Bronchial epithelial cell (primary cell): ENCODE measurements at places on chromosomes 1 and 21. TPM values are rescaled to one million over a fixed set of nuclear protein-coding genes. Genes with fewer than 3 reads are reported as not detected.

GRCh38 chr1:8516793-8517556 lies 199.1 kb downstream of the SLC45A1 start:
- peak; percentile 10 for DNase-seq

GRCh38 chr21:38850277-38850951 lies 44.7 kb downstream of the ETS2 start:
- DNase-seq: no peak

The PAFAH2 gene
- total RNA-seq: 11.3 and 20.7 TPM in 2 replicates

DNA sequence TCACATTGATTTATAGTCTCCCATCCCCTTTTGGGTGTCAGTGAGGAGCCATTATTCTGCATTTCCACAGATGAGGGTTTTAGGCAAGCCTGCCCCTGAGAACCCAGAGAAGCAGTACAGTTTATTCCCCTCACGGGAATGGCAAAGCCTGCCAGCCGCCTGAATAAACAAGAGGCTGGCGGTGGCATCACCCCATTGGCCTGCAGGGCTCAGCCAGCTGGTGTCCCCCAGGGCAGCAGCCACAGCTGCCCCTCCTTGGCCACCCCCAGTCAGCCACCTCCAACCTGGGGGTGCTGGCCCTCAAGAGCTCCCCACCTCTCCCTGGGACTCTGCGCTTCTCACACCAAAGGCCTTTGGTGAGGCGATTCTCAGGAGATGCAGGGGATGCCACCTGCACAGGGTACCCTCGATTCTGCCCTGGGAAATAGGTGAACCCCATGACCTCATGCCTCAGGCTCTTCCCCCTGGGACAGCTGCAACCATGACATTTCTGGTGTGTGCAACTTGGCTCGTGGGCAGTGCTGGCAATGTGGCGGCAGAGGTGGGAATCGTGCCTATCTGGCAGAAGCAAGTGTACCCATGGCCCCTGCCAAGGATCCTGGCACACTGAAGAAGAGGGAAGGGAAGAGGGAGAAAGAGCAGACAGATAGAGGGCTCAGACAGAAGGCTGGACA lies 14.0 kb downstream of the OLFML2B start:
- DNase-seq: no peak

GRCh38 chr1:8889103-8889846 lies 10.8 kb upstream of the ENO1 start:
- DNase-seq: no peak

The PWP2 gene
- total RNA-seq: 14.7 and 23.3 TPM in 2 replicates

The RNASEL gene
- total RNA-seq: 3.2 and 7.9 TPM in 2 replicates

DNA sequence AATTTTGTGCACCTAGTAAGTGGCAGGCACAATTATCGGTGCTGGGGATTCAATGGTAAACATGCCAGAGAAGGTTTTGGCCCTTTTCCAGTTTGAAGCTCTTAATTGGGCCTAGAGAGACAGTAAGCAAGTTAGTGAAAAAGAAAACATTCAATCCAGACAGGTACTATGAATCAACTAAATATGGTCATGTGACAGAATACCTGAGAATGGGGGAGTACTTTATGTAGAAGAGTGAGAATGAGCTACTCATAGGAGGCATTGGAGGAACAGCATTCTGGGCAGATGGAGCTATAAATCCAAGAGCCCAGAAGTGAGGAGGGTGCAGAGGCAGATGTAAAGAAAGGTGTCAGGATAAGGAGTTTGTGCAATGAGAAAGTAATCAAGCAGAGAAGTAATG lies 1017.9 kb downstream of the ADGRL2 start:
- peak; percentile 35 for DNase-seq
